Right atrium auricular region (tissue), 2 donors: ENCODE measurements at places on chromosomes 4 and X. TPM values are rescaled to one million over a fixed set of nuclear protein-coding genes. Genes with fewer than 3 reads are reported as not detected.

DNA sequence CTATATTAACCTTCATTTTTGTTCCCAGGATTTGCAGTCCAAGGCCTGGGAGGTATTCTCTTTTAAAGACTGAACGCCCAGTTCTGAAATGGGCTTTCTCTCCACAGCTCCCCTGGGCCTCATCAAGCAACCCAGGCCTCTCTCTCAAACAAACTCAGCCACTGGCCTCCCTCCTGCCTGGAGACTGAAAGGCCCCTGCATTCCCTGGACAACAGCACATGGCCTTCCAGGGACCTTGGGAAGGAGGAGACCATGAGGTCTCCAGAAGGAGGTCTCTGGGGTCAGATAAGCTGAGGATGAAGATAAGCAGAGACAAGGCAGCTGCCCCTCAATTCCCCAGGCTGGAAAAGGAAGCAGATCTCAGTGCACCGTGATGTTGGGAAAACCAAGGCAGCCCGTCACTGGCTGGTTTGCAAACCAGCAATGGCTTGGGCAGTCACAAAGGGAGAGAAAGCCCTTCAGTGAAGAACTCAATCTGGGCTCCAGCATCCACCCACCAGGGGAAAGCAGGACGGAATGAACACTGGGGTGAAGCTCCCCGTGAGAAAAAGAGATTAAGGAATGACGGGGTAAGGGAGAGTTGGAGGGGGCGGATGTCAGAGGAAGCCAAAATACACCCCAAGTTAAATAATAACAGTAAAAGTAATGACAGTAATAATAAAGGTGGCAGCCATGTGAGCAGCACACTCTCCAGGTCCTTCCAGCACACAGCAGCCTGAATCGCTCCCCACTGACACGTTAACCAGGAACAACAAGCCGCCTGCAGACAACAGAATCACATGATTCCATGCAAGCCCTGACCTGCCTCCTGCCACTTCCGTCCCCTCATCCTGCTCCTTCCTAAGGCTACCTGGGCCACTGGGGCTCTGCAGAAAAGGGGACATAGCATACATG, 22.3 kb downstream of the AMOT start:
- no peak for DNase-seq

DNA sequence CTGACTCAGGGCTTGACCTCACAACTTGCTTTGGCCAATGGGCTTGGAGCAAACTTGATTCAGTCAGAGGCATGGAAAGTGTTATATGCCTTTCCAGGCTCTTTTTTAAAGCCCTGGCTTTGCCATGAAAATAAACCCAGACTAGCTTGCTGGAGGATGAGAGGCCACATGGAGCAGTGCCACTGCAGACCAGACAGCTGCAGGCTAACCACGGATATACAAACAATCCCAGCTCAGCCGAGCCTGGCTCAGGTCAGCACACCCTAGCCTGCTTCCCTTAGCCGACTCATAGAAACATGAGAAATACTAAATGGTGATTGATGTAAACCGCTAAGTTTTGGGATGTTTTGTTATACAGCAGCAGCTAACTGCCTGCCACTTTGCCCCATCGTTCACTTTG, 345.1 kb downstream of the ARHGAP10 start:
- no peak for DNase-seq

The CT45A3 gene
- total RNA-seq: not detected

DNA sequence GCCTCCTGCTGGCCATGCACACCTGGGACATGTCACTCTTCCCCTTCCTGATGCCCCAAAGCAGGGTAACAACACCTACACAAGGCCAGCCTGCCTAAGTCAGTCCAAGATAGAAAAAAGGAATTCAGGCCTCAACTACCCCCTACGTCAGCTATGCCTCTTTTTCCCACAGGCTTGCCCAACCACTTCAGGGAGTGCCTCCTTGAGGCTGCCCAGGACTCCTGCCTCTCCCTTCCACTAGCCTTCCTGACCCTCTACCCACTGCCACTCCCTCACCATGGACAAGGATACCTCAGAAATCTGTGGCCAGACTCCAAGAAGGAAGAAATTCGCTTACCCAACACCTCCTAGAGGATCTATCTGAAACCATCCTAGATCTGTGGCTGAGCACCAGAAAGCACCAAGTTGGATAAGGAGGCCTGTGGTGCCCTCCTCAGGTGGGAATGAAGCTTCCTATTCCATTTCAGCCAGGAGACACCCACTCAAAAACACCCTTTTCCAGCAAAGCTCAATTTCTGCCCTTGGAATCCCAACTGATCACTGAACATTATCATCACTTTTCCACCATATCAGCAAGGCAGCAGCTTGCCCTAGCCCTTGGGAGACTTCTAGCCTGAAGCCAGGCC, 1.8 kb downstream of the KDM5C start:
- no peak for DNase-seq

GRCh38 chrX:117196481-117196880, 733.7 kb upstream of the CT83 start:
- DNase-seq: no peak

GRCh38 chr4:8410066-8410625, 30.4 kb downstream of the ACOX3 start:
- no peak for DNase-seq
